Mesenteric fat pad (tissue), 1 donor: ENCODE measurements at places on chromosomes 6 and 20. TPM values are rescaled to one million over a fixed set of nuclear protein-coding genes. Genes with fewer than 3 reads are reported as not detected.
A peak's percentile ranks its signal among the peaks of the same experiment; 100 is the strongest.

- DNase-seq, result no peak
Measured at GRCh38 chr6:33414592-33415271, 3.2 kb downstream of the CUTA start.

- no peak for DNase-seq
Measured at GRCh38 chr20:51542033-51542570, 417 bp downstream of the NFATC2 start.

- DNase-seq, result peak; percentile 49
Measured at GRCh38 chr20:31719644-31720485, 2.8 kb downstream of the BCL2L1 start.

DNA sequence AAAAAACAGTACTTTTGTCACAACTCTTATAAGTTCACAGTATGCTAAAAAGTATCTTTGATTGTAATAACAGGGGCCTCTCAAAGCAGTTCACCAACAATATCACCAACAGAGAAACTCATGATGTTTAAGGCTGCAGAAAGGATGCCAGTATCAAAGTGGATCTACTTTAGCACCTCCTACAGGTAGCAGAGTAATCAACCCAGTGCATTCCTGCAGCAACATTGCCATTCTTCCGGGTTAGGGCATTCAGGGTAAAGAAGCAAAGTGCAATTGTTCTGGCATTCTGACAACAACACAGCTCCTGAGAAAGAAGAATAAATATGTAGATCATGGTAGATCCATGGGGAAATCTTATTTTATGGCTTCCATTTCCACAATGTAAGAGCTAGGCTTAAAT is 7.6 kb upstream of the SLC17A4 start:
- no peak for DNase-seq

DNA sequence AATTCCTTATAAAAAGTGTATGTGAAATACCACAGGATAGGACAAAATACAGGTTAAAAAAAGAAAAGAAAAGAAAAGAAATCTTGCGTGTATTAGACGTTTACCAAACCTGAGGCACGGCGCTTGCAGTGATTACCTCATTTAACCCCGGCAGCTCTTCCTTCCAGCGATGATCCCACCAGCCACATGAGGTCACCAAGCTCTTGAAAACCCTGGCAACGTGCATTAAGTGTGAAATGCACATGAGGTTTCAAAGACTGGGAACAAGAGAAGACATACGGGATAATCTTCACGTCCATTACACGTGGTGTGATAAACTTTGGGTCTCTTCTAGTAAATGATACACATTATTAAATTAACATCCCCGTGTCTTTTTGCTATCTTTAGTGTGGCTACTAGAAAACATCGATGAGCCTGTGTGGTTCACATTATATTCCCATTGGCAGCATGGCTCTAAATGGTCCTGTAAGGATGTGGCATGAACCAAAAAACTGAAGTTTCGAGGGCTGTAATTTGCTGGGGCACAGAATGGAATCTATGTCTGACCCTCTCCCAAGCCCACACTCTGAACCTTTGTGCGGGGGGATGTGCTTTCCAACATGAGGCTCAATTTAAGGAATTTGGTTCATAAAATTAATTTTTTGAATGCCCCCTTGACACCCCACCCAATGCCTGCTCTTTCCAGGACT is 59.2 kb upstream of the THBS2 start:
- no peak for DNase-seq

DNA sequence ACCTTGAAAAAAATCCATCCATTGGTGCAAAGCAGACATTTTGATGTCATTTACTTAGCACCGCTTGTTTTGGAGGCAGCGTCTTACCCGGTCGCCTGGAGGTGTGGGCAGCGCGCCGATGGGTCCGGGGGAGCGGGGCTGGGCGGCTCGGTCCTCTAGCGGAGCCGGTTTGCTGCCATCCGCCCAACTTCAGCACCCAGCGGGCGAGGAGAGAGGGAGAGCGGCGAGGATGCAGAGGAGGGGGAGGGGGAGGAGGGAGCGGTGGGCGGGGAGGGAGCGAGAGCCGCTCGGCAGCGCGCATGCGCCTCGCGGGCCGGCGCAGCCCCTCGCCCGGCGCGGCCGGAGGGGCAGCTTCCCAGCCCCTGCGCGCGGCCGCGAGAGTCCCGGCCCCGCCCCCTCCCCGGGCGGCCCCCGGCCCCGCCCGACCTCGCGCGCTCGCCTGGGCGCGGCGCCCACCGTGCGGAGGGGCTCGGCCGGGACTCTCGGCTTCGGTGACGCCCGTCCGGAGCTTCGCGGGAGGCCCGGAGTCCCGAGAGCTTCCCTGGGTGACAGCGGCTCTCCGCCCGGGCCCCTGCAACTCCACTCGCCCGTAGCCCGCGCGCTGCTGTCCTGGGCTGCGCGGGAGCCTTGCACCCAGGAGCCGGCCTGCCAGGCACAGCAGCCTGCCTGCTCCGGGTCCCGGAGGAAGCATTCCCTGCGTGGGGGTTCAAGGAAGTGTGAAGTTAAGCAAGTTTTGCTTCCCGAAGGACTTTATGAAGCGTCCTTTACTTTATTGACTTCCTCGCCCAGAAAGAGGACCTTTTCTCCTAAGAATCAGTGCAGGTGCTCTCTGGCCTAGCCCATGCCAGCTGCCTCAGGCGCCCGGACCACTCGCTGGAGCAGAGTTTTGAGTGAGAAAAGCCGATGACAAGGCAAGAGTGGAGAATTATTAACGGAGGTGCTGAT is at the start of gene RGS17:
Gene RGS17 (minus strand): TSS at position 246 of the 945 bp plus-strand sequence. CDS start 87,264 bp downstream, outside the sequence.
- no peak for DNase-seq

DNA sequence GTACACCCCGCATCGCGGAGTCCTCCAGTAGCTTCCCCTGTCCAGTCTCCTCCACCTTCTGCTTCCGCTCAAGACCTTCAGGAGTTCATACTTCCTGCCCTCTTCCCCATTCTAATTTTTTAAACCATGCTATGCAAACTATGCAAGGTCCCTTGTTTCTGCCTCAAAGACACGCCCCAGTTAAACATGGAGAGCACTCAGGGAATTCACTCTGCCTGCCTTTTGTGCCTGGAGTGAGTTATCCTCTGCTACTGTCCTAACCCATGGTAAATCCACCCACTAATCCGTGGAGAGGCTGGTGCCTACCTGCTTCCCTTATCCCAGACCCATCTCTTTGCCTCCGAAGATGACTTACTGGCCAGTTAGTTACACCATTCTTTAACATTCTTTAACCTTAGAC is 473.7 kb upstream of the JARID2 start:
- no peak for DNase-seq

- DNase-seq, result no peak
Measured at GRCh38 chr6:12361042-12361765, 71.0 kb downstream of the EDN1 start.

DNA sequence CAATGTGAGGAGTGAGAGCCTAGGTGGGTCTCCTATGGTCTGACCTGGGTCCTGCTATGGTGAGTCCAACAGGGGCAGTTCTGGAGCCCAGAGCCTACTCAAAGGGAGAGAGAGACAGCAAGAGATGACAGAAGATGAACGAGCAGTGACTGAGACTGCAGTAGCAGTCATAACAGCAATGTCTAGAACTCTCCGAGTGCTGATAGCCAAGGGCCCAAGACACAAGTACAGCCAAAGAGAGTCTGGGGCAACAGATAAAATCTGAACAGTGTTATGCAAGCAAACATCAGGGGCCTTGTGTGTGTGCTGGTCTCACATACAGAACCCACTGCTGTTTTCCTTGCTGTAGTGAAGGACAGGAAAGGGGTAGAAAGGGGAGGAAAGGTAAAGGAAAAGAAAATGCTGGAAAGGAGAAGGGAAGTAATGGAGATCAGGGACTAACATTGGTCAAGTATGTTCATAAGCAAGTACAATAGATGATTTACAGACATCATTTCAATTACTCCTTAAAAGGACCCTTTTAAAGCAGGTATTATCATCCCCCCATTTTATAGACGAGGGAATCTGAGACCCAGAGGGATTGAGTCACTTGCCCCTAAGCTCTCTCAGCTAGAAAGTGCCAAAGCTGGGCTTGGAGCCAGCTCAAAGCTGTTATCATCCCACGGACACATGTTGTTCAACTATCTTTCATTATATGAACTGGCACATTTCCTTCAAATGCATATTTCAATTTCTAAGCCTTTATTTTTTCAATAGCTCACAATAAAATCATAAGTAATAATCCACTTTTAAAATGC is 182.3 kb upstream of the RAB32 start:
- no peak for DNase-seq

DNA sequence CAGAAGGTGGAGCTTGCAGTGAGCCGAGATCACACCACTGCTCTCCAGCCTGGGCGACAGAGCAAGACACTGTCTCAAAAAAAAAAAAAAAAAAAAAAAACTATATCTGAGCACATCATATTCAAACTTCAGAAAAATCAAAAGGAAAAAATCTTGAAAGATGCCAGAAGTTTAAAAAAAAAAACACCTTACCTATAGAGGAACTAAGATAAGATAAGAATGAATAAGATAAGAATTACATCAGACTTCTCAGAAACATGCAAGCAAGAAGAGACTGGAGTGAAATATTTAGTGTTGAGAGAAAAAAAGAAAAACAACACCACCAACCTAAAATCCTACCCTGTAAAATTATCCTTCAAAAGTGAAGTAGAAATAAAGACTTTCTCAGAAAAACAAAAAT is 116.8 kb upstream of the ARID1B start:
- no peak for DNase-seq

DNA sequence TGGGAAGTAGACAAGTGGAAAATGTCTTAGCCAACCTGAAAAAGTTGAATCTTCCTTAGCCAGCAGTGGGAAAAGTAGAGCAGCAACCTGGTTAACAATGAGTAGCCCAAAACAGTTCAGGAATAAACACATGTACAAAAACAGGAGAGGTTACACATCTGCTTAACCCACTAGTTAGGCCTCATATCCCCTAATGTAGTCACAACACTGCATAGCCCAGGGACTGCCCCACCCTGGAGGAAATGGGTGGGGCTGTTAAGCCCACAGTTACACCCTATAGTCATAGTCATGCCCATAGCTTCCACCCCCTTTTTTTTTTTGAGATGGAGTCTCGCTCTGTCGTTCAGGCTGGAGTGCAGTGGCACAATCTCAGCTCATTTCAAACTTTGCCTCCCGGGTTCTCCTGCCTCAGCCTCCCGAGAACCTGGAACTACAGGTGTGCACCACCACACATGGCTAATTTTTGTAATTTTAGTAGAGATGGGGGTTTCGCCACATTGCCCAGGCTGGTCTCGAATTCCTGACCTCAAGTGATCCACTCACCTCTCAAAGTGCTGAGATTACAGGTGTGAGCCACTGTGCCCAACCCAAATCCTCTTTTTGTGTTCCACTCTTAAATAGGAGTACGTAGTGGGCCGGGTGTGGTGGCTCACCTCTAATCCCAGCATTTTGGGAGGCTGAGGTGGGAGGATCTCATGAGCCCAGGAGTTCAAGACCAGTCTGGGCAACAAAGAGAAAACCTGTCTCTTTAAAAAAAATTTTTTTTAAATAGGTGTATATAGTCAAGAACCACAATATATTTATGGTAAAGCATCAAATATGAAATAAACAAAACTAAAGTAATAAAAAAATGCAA is 24.5 kb downstream of the ILRUN start:
- DNase-seq, result no peak

DNA sequence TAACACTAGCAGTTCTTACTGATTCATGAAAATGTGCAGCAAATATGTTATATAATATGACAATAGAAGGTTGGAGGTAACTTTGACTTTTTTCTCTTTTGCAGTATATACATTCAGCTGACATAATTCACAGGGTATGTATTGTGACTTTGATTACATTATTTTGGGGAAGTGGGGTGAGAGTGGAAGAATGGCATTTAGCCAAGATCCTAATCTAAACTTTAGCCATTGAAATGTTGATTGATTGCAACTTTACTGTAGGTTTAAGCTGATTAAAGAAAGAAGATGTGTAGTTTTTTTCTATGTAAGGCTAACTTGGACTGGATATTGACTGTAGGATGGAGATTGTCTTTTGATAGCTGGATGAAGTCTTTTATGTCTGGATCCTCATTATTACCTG is 46.0 kb downstream of the MAPK14 start:
- no peak for DNase-seq

DNA sequence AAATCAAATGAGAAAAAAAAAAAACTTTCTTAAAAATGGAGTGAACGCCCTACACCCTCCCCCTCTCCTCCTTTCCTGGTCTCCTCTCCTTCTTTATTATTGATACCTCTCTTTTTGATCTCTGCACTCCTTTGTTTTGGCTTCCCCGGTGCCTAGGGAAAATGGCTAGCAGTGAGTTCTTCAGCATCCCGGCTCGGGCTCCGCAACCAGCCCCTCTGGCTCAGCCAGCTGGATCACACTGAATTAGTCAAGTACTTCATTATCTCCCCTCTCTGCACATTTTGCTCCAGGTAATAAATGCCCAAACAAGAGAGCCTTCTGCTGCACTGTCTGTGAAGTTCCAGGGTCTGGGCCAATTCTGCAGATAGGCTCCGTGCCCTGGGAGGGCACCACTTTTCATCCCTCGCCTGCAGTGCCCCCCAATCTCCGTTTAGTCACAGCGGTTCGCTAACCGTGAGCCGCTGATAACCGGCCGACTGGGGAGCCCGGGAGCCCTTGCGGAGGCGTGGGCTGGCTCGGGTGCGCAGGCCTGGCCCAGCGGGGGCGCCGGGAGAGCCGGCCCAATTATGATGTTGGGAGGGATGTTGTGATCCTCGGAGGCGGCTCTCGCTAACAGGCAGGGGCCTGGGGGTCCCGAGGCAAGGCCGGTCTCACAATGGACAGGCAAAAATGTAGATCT is 301.9 kb downstream of the TFAP2A start:
- no peak for DNase-seq

DEFB124 gene
- 1.7 TPM for total RNA-seq

CEBPB gene
- 434 TPM for total RNA-seq

TMEM217 gene
- total RNA-seq, result 0.51 TPM

TP53TG5 gene
- total RNA-seq, result not detected
